H7 (cell line): ENCODE measurements at places on chromosomes 2 and 18. TPM values are rescaled to one million over a fixed set of nuclear protein-coding genes. Genes with fewer than 3 reads are reported as not detected.

The NTSR2 gene
- not detected in 2 replicates for total RNA-seq

- DNase-seq = no peak
These were observed 142.6 kb downstream of the HDAC4 start for GRCh38 chr2:239258248-239258647.

The UGT1A6 gene
- total RNA-seq = not detected in 2 replicates

- no peak for DNase-seq
These were observed 18.9 kb upstream of the BIN1 start for GRCh38 chr2:127125821-127126220.

GRCh38 chr2:172639256-172639655 is 83.4 kb downstream of the PDK1 start:
- DNase-seq = no peak

- no peak for DNase-seq
These were observed 55.9 kb downstream of the HS1BP3 start for GRCh38 chr2:20594957-20595356.

DNA sequence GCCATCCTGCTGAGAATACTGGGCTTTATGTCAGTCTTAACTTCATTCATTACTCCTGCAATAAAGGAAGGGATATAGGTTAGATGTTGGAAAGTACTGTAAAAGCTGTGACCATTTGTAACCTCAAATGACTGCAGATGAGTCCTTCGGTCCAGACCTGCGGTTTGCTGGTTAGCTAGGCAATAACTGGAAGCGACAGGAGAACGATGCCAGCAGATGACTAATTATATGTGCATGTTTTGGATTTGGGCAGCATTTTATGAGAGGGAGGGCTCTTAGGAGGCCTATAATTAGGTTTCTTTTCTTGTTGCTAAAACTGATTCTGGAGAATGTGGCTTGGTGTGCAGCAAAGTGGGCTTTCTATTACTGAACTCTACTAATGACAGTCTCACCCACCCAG is 205.6 kb downstream of the TMEM182 start:
- DNase-seq = no peak

The CRYGC gene
- total RNA-seq = not detected in 2 replicates

- DNase-seq = no peak
These were observed 323.4 kb upstream of the PKDCC start for GRCh38 chr2:41724465-41724864.

The GALNT14 gene
- total RNA-seq = 4.2 and 8.0 TPM in 2 replicates

DNA sequence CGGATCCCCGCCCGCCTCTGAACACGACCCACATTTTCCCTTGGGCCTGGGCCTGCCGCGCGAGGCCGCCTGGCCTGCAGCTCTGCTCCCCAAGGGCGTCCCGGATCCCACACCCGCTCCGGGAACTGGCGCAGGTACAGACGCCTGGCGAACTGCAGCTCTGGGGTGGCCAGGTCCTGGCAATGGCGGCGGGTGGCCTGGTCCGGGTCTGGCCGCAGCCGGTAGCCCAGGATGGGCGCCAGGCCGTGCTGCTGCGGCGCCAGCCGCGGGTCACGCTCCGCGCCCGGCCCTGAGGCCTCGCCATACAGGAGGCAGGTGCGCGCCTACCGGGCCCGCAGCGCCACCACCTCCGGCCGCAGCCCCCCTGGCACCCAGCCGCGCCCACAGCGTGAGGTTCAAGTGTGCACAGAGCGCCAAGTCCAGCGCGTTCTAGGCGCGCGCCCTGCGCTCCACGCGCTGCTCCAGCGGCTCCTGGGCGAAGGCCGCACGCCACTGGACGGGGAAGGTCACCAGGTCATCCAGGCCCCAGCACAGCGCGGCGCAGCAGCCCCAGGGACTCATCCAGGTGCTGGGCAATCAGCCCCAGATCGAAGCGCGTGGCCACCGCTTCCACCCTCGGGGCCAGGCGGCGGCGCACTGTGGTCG is 9.5 kb downstream of the AQP12A start:
- no peak for DNase-seq

DNA sequence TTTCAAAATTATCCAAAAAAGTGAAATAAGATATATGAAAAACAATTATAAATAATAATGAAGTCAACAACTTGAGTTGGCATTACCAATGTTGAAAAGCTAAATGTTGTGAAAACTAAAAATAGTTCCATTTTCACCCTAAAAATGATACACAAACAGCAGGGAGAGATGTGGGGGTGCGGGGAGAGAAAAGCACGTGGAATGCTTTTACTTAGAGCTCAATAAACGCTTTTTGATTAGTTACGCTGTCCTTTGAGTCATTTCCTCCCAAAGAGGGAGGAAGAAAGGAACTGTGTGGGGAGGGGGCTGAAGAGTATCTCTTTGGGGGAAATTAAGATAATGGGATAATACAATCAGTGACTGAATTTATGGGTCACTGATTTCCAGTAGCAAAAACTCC is 29.2 kb downstream of the ZNF521 start:
- no peak for DNase-seq

GRCh38 chr2:7878786-7879482 is 802.9 kb upstream of the ID2 start:
- DNase-seq = peak; percentile 19

DNA sequence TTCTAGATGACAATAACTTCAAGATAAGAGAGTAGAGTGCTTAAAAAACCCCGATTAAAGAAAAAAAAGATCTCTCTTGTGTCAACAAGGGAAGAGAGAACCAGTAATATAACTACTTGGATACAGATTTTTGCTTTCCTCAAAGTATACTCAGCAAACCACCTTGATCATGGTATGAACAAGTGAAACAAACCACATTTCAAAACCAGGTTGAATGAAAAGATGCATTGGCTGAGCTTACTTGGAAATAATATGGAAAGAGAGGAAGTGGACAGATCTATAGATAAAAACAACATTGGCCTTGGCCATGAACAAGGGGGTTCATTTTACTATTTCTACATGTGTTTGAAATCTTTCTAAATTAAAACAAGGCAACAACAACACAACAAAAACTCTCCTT is 50.1 kb downstream of the ATP8B1 start:
- DNase-seq = no peak

- no peak for DNase-seq
These were observed 1764.1 kb upstream of the CELF4 start for GRCh38 chr18:39329496-39330275.

- no peak for DNase-seq
These were observed 66.3 kb downstream of the RTTN start for GRCh38 chr18:70139138-70139537.

DNA sequence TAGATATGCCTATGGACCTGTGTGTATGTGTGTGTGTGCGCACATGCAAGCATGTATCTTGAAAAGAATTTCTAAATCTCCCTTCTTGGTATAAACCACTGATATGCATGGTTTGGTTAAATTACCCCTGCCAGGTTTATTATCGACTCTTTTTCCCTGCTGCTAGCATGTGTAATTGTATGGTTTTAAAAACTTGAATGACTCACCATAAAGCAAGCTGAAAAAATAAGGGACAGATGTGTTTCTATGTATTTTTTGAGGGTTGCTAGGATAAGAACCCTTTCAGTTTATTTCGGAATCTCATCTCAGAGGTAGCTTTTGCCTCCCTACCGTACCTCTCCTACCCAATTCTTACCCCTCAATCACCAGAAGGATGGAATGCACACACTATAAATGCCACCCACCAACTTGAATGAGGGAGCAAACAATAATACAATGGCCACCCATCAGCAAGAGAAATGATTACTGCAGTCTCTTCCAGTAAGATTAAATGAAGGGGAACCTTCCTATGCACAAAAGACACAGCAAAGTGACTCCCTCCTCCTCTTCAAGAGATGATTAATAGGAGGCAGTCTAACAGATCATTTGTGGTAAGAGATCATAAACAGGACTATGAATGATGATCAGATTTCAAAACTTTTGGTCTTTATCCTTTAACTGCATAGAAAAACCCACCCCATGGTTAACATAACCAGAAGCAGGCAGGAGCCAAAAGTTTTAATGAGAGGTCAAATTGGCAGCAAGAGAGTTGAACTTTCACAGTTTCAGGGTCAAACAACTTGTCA is 357.2 kb downstream of the SATB2 start:
- no peak for DNase-seq

DNA sequence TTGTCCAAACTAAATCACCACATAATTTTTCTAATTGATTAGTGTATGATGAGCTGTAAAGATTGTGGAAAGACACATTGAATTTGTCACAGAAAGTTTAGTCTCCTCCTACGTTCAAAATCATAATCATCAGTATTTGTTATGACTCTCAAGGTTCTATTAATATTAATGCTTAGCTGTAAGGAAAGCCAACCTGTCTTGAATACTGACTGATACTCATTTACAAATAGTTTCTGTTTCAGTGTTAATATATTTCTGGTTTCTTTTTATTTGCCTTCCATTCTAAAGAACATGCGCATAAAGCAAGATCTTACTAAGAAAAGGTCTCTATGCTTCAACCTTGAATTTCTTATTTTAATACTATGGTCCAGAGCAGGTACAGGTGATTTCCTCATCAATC is 55.1 kb downstream of the CPS1 start:
- no peak for DNase-seq

GRCh38 chr2:44833171-44834069 is 108.1 kb upstream of the SIX3 start:
- no peak for DNase-seq

GRCh38 chr2:101146535-101146934 is 4.6 kb downstream of the TBC1D8 start:
- no peak for DNase-seq

DNA sequence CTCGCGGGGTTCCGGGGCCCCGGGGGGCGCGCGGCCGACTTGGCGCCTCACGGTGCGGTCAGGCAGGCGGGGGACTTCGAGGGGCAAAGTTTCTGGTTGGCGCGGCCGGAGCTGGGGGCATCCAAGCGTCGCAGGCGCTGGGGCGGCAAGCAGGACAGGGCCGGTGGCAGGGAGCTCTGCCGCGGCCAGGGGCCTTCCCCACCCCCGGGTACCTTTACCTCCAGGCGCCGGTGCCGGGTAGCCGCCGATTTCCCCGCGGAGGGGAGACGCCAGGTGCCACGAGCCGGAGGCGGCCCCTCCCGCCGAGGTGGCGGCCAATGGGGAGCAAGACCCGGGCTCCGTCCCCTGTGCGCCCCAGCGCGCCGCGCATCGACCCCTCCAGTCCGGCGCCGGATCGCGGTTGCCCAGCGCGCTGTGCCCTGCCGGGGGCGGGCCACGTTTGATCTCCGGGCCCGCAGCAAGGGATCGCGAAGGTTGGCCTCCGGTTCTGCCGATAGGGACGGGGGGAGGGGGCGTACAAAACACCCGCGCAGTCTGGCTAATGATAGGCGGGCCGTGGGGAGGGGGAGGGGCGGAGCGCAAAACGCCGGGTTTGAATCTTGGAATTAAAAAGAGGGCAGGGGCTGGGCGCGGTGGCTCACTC is at the start of gene ST8SIA5:
Gene ST8SIA5, minus strand, starts transcription at position 495 of the 643 bp plus-strand sequence. CDS start 545 bp downstream, outside the sequence.
- peak; percentile 91 for DNase-seq

- no peak for DNase-seq
These were observed 37.9 kb downstream of the FAM210A start for GRCh38 chr18:13688191-13689136.

The BMP10 gene
- not detected in 2 replicates for total RNA-seq

The NRBP1 gene
- 150 and 162 TPM in 2 replicates for total RNA-seq

GRCh38 chr2:3774336-3774735 is 71.0 kb downstream of the DCDC2C start:
- DNase-seq = no peak

The CNTNAP5 gene
- total RNA-seq = 0.04 and 0.28 TPM in 2 replicates

DNA sequence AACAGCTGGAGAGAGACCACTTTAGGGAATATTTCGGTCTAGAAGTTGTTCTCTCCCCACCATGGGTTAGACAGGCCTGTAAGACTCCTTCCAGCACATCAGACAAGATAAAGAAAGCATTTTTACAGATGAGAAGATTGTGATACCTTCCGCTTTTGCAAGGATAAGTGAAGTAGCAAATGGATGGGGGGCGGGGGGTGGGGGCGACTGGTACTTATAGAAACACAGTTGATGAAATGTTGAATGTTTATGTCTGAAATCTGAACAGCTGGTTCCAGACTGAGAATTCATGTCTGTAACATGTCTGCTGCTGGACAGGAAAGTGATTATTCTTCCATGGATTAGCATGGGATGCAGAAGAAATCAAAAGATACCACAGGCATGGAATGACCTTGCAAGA is 90.5 kb upstream of the FN1 start:
- no peak for DNase-seq

The WDR54 gene
- total RNA-seq = 38.0 and 55.5 TPM in 2 replicates

The GPD2 gene
- 49.7 and 58.1 TPM in 2 replicates for total RNA-seq

- no peak for DNase-seq
These were observed 109.5 kb downstream of the PXDN start for GRCh38 chr2:1634681-1635341.

The CD8B gene
- total RNA-seq = 0.37 and 0.66 TPM in 2 replicates

The TSGA10 gene
- total RNA-seq = 1.1 and 3.5 TPM in 2 replicates

The EFR3B gene
- 3.3 and 3.4 TPM in 2 replicates for total RNA-seq

DNA sequence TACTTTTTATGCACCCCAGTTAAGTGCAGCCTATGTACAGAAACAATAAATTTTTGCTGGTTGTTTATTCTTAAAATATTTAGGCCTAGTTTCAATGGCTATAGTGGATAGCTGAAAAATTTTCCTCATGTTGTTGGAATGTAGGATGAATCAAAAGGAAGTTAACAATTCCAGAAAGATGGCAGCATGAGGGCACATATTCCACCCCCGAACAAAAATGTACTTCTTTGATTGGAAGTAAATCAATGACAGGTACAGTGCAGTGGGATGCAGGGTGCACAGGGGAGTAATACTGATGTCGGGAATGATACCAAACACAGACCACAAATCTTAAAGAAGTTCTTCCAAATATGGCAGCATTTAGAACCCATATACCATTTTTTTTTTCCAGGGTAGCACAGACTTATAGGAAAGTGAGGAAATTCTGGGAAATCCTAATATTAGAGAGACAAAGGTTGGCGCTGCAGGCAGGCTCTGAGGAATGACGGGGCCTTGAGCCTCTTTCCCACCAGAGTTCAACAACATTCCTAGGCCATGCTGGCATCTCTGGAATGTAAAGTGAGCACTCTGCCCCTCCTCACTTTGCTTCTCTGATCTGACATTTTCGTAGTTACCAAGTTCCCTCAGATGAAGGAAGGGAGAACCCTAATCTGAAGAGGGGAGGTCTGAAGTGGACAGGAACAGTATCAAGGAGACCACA is 36.6 kb upstream of the IKZF2 start:
- peak; percentile 57 for DNase-seq

GRCh38 chr2:100518801-100519200 is 44.0 kb upstream of the PDCL3 start:
- DNase-seq = no peak

- no peak for DNase-seq
These were observed 10.8 kb downstream of the RFX8 start for GRCh38 chr2:101463911-101464641.
